Naive thymus-derived CD4-positive, alpha-beta T cell (primary cell): ENCODE measurements at places on chromosomes 2 and 18. TPM values are rescaled to one million over a fixed set of nuclear protein-coding genes. Genes with fewer than 3 reads are reported as not detected.

Gene PROKR1
- not detected for total RNA-seq

Gene CYS1
- 0.76 and 1.3 TPM in 2 replicates for total RNA-seq

- DNase-seq = no peak
Observed at GRCh38 chr2:62221141-62221540, 25.2 kb downstream of the B3GNT2 start.

DNA sequence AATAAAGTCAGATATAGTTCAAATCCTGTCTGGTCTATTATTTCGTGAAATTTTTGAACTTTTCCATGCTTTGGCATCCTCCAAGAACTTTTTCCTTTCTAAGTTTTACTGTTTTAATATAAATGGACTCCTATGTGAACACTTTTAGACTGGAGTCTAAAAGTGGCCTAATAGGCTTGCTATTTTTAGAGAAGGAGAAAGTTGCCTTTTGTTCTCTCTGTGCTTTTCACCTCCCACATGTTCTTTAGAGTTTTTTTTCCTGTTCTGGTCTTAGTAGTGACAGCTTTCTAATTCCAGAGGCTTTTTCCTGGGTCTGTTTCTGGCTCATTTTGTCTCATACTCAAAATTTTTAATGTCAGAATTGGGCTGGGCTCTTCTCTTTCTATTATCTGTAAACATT lies 72.2 kb downstream of the ADAM23 start:
- no peak for DNase-seq

DNA sequence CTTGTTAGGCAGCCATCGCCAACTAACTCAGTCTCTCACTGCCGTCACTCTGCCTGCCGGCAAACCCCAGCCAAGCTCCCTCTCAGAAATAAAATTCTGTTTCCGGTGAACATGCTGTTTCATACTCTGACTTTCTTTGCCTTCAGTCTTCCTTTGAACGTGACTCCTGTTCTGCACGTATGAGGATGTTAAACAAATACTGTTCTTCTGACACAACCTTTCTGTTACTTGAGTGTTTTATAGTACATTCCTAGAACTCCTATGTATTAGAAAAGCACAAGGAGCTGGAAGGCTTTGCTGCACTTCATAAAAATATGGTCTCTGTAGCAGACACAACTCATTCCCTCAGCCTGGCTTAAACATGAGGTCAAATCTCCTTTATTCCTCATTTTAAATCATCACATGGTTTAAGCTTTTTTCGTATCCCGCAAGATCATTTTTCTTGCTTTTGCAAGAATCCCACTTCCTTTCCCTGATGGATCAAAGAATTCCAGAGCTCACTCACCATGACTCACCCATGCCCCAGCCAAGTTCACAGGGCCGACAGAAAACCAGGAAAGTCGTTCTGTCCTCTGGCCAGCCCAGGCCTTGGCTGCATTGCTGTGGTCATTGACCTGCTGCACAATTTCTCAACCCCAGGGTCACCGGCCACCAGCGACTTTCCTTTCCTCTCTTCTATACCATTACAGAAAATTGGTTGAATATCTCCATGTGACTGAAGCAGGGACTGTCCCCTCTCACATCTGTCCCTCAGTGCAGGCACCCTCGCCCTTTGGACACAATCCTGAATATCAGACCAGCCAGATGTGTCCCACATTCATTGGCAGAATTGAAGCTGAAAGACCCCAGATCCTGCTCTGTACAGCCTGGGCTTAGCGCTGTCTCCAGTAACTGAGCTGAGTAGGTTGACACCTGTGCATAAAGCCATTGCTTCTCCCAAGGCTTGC lies 183.1 kb upstream of the ARL4C start:
- no peak for DNase-seq

DNA sequence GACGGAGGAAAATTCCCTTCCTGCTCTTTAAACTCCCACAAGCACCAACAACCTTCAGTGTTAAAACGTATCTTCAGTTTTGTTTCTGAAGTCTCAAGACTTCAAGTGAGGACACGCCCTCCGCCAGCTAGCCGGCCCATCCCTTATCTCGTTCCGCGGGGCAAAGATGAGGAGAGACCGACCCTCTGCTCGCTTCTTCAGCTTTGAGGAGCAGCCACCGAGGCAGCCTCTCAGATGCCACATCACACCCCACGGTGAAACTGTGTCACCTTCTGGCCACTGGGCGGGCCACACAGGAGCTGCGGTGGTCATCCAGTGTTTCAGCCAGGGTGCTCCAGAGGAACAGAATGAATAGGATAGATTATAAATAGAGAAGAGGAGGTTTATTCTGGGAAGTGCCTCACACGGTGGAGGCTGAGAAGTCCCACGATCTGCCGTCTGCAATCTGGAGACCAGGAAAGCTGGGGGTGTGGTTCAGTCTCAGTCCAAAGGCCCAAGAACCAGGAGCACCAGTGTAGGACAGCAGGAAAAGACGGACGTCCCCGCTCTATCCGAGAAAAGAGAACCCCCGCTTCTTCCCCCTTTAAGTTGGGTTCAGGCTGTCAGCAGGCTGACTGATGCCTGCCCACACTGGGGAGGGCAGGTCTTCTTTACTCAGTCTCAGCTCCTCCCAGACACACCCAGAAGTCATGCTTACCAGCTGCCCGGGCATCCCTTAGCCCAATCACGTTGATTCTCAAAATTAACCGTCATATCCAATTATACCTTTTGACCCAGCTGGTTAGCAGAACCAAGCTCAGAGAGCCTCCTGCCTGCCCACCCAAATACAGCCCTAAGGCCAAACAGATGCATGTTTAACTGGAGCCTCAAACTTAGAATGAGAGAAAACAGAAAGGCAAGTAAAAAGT lies 399.7 kb upstream of the ID2 start:
- no peak for DNase-seq

DNA sequence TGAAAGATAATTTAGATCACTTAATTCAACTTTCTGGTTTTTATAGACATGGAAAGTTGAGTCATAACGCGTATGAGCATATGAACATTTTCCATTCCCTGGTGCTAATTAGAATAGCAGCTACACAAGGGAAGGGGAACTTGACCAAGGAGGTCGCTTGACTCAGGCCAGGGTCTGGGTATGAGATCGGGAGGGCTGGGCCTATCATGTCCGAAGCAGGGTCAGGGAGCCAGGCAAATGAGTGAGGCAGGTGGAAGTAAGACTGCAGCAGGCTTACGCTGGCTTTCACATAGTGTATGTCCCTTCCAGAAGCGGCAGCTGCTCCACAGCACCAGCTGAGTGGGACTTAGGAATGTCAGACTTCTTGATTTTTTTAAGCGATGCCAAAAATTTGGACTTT lies 14.7 kb downstream of the RALB start:
- no peak for DNase-seq

Gene SP5
- total RNA-seq = not detected

GRCh38 chr2:29530281-29530680 lies 391.1 kb downstream of the ALK start:
- no peak for DNase-seq

DNA sequence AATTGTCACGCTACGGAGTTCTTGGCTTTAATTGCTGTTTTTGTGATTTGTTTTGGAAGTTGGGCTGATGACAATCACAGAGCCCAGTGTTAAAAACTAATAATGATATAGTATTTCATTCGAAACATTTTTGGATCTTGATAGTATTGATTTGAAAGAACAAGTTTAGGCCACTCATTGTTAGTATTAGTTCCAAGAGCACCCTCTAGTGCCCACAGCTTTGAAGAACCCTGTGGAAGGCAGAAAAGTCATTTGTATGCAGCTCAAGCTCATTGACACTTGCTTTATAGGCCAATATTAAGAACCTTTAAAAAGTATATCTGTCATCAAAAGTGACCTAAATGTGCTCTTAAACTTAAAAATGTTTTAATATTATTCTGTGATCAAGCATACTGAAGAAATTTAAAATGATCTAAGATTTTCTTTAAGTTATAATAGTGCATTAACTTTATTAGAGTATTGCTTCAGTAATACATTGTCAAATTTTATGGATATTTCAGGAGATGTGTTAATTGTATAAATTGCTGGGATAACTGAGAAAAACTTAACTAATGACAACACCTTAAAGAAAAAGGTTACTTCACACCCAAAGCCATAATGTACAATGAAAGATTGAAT lies 191.0 kb downstream of the GRB14 start:
- no peak for DNase-seq

DNA sequence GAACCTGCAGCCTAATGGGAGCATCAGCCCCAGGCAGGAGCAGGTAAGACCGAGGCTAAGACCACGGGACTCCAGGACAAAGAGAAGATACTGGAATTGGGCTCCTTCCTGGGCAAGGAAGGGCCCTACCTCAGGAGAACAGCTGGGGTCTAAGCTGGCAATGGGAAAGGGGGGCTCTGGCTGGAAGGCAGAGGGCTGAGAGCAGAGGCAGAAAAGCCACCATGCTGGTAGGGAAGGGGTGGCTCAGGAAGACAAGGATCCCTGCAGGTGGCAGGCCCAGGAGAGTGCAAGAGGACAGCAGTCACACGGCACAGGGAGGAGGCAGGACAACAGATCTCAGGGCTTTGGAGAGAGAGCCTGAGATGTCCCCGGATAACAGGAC lies 203.5 kb downstream of the NDUFA10 start:
- no peak for DNase-seq

DNA sequence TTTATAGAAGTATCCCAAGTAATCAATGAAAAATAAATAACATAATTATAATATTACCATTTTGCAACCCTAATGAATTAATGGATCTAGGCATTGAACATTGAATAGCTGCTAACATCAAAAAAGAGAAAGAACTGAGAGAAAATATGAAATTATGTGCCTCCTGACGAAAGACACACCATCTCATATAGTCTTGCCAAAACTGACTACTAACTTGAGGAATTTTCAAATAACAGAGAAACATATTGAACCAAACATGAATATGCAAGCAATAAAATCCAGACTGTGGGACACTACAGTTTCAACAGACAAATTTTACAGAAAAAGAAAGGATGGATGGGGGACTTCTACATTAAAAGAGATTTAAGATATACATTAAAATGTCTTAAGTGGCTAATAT lies 165.7 kb downstream of the WDPCP start:
- DNase-seq = no peak

- no peak for DNase-seq
Observed at GRCh38 chr2:207162316-207162715, 3.4 kb downstream of the KLF7 start.

DNA sequence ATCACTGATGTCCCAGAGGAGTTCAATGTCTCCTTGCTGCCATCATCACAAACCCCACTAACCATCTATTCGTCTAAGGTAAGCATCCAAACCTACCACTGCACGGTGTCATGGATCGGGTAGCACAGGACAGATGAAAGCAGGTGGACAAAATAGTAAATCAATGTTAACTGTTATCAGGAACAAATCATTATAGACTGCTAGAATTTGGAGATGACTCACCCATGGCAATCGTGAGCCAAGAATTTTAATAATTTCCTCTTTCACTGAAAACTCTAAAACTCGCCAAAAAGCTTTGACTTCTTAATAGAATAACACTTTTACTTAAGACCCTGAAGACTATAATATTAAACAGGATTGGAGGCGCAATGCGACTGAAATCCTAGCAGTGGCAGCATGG lies 33.7 kb upstream of the BZW1 start:
- DNase-seq = no peak

Gene SMYD1
- not detected for total RNA-seq

DNA sequence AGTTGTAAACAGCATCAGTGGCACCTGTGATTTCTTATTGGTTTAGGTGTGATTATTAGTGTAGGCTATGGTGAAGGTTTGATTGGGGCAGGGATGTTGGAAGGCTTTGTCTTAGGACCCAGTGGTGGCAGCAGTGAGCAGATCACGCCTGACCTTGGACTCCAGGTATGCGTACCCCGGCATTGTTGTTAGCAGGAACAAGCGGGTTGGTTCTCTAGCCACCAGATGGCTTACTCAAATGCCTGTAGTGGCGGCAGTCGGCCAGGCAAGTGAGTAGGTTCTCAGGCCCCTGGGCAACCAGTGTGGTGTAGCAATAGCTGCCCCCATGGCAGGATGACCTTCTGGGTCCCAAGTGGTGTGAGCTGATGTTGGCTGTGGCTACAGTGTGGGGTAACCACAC lies 558.3 kb downstream of the KCNJ3 start:
- no peak for DNase-seq

Gene TMEM237
- 13.4 and 15.5 TPM in 2 replicates for total RNA-seq

DNA sequence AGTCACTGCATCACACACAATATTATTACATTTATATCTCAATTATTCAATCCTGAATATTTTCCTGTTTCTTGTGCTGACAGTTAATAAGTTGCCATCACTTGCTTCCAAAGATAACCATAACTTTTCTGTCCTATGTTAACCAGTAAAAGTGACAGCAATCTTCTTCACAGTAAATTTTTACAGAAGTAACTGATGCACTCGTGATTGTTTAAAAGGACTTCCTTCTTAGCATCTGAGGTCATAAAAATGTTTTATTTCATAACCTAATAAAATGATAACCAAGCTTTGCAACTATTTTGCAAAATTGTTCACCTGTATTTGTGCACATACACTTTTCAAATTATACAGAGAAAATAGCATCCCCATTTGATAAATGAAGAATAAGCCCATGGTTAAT lies 20.6 kb upstream of the ANKRD62 start:
- no peak for DNase-seq

- DNase-seq = no peak
Observed at GRCh38 chr2:166240387-166241313, 112.8 kb upstream of the SCN1A start.

GRCh38 chr2:113056521-113056920 lies 2.5 kb upstream of the IL36RN start:
- no peak for DNase-seq

Gene DCDC2C
- total RNA-seq = not detected

GRCh38 chr2:68367953-68368653 lies 3.0 kb downstream of the PLEK start:
- no peak for DNase-seq

- no peak for DNase-seq
Observed at GRCh38 chr2:22854588-22854987, 530.4 kb upstream of the KLHL29 start.

DNA sequence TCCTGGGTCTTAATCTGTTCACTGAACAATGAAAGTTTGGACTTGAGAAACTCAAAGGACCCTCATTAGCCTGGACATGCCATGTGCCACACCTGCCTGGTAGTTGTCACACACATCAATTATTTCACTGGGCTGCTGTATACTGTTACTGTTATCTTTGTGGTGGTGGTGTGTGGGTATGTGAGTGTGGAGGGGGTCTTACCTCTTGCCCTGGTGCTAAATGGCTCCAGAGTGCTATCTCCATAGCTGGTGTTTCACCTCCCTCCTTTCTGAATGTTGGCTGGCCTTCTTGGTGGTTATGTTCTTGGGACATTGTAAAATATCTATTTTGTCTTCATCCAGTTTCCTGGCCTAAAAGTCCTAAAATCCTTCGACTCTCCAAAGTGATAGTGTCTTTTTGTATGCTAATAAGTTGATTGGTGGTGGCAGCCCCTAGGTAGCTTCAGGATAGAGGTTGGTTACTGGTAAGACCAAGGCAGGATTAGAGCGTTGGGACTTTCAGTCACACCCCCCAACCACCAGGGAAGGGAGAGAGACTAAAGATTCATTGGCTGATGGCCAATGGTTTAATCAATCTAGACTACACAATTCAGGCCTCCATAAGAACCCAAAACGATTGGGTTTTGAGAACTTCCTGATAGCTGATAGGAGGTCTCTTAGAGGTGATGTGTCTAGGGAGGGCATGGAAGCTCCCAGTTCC lies 328.1 kb downstream of the MYCN start:
- no peak for DNase-seq
